ENCODE measurements at places on chromosomes 6 and 20. TPM values are rescaled to one million over a fixed set of nuclear protein-coding genes. Genes with fewer than 3 reads are reported as not detected.

The CGAS gene
- 5.2 TPM for total RNA-seq

The MYL9 gene
- total RNA-seq, result 1,028 TPM

The SUPT3H gene
- 17.8 TPM for total RNA-seq

The NRM gene
- total RNA-seq, result 12.3 TPM

DNA sequence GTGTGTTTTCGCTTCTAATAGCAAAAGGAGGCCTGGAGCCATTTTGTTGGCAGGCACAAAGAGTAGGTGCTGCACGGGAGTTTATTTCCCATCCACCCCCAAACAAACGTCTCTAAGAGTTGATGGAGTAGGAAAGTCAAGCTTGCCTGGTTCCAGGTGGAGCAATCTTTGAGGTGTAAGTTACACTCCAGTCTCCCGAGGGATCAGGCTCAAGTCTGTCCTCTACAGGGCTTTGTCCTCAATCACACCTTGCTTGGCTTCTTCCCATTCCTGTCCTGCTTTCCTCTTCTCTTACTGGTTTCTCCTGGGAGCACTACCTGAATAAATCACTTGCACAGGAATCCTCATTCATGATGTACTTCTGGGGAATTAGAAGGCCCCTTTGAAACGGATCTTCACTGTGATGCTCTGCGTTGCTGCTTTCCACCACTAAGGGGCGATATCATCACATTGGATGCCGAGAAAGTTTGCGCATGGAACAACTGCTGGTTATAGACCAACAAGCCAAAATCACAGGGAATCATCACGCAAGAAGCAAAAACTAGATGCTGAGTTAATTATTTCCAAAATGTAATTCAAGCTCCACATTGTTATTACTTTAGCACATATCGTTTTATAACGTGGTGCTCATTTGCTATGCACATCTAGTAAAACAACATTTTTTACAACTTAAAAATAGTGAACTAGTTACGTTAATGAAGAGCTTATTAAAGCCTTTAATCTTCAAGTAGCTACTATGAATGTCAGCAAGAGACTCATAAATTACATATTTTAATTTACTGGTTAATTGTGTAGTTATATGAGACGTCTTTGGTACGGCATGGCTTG lies 156.8 kb downstream of the DNAH8 start:
- DNase-seq, result peak; percentile 51

DNA sequence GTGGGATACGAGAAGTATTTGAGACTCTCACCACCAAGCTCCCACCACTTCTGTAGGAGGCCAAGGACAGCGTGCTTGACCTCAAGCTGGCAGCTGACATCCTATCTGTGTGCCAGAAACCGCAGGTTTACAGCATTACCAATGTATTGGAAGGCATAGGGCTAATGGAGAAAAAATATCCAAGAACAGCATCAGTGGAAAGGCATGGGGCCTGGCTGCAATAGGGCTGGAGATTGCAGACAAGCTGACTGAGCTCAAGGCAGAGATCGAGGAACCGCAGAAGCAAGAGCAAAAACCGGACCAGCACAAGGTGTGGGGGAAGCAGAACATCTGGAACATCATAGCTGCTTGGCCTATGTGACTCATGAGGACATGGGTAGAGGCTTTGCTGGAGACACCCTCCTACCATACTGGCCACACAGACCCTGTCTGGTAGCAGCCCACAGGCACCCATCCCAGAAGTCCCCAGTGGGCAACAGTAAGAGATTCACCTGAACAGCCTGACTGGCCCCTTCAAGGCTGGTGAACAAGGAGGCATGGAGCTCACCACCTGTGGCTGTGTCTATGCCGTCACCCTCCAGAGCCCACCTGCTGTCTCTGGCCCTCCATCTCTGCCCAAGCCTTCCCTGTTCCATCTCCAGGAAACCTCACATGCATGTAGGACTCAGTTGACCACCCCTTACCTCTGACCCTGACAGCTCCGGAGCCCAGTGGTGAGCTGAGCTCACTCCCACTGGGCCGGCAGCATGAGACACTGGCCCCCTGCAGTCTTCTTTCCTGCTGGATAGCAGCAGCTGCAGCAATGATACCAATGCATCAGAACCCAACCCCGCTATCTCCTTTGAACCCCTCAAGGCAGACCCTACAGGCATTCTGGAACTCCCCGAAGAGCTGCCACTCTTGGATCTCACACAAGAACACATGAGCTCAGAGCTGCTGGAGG lies 171.1 kb downstream of the KIF6 start:
- no peak for DNase-seq

DNA sequence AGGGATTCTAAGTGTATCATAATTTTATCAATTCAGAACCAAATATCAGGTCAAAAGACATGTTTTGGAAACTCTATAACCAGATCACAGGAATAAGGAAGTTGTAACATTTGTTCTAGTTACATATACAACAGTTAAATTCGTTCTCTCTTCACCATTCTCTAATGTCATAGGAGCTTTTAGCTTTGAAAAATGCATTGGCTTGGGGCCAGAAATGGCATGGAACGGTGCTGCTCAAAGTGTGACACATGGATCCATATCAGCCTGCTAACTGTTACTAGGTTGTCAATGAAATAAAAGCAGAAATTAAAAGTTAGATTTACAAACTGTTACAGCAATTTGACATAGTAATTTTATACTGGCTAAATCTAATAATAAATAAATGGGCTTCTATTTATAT lies 120.3 kb downstream of the LCA5 start:
- no peak for DNase-seq

- no peak for DNase-seq
These were observed 186.2 kb downstream of the EPM2A start for GRCh38 chr6:145548933-145549648.
